ENCODE measurements at places on chromosomes 13 and 19.
A peak's percentile ranks its signal among the peaks of the same experiment; 100 is the strongest.

- peaks cover 30% of the 10 kb centered on the region for H3K27me3 ChIP-seq
- no peaks in the 10 kb centered on the region for H3K4me1 ChIP-seq
- no peak overlapping the region for H3K4me3 ChIP-seq
- DNase-seq: no peak
- H3K27ac ChIP-seq: no peak overlapping the region
Observed at GRCh38 chr19:39696387-39696786, 7.9 kb upstream of the LGALS14 start.

DNA sequence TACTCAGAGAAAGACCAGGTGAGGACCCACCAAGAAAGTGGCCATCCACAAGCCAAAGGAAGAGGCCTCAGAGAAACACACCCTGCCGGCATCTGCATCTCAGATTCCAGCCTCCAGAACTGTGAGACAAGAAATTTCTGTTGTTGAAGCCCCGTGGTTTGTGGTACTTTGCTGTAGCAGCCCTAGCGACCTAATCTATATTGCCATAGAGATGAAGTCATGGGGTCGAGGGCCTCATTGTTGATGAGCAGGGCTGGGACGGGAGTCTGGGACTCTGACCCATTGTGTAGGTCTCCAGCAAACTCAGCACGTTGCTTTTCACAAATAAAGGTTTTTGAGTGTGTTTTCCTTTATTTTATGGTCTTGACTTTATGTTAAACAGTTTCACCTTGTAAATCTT, 174.9 kb downstream of the TNFSF13B start:
- no peak overlapping the region for H3K27ac ChIP-seq
- H3K36me3 ChIP-seq: no peaks in the 10 kb centered on the region
- H3K4me1 ChIP-seq: no peaks in the 10 kb centered on the region
- H3K4me3 ChIP-seq: no peak overlapping the region
- DNase-seq: no peak

DNA sequence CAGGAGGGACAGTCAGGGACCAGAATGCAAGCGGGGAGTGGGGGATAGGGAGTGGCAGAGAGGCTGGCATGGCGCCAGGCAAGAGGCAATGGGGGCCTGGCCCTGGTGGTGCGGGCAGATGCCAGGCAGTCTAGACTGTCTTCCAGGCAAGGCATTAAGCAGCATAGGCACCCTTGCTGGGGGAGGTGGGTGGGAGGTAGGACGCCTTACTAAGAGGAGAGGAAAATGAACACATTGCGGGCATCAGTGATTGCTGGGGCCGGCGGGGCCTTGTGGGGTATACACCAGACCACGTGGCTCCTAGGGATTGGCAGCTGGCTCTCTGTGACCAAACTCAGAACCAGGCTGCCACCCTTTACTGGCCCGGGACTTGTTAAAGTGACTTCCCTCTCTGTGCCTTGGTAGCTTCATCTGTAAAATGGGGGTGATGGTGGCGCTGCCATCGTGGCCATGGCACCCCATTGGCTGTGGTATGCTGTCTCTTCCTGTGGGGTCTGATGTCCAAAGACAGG, 46.0 kb downstream of the DNM2 start:
- peaks cover 47% of the 10 kb centered on the region for H3K4me1 ChIP-seq
- peak overlapping the region; percentile 87 for H3K27ac ChIP-seq
- H3K4me3 ChIP-seq: peak overlapping the region; percentile 7
- no peaks in the 10 kb centered on the region for H3K27me3 ChIP-seq

DNA sequence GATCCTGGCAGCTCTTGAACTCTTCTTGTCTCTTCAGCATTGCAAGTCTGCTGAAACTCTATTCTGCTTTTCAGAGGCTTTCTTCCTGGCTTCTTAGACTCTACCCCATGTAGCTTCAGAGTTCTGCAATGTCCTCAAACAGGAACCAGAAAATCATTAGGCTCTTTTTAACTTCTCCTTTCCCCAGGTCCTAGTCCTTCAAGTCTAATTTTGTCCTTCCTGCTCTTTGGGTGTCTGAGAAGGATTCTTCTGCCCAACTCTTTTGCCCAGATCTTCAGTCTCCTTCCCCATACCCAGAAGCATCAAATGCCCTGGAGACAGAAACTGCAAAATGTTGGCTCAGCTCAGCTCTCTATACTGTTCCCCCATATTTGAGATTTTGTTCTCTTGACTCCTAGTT, 50.0 kb upstream of the CALM3 start:
- no peaks in the 10 kb centered on the region for H3K4me1 ChIP-seq
- DNase-seq: no peak
- H3K36me3 ChIP-seq: peaks cover 9% of the 10 kb centered on the region
- peaks cover 5% of the 10 kb centered on the region for H3K27me3 ChIP-seq

DNA sequence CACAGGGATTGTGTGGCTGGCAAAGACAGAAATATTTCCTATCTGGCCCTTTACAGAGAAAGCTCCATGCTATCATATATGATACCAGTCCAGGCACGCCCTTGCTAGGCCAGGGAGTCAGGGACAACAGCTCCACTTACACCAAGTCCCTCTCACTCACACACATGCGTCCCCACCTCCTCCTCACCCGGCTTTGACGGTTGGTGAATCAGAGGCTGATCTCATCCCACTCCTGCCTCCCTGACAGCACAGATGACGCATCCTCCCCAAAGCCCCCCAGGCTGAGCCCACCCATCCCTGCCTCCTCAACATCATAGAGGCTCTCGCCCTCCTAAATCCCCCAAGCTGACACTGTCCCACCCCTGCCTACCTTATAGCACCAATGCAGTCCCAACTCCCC, 62.7 kb downstream of the F2RL3 start:
- H3K27me3 ChIP-seq: peaks cover 28% of the 10 kb centered on the region
- peaks cover 2% of the 10 kb centered on the region for H3K4me1 ChIP-seq
- H3K4me3 ChIP-seq: no peak overlapping the region
- peaks cover 2% of the 10 kb centered on the region for H3K36me3 ChIP-seq

GRCh38 chr13:108360139-108360538, 90.6 kb downstream of the TNFSF13B start:
- H3K4me3 ChIP-seq: no peak overlapping the region
- H3K27ac ChIP-seq: no peak overlapping the region
- H3K27me3 ChIP-seq: peaks cover 2% of the 10 kb centered on the region
- H3K36me3 ChIP-seq: no peaks in the 10 kb centered on the region
- DNase-seq: no peak

DNA sequence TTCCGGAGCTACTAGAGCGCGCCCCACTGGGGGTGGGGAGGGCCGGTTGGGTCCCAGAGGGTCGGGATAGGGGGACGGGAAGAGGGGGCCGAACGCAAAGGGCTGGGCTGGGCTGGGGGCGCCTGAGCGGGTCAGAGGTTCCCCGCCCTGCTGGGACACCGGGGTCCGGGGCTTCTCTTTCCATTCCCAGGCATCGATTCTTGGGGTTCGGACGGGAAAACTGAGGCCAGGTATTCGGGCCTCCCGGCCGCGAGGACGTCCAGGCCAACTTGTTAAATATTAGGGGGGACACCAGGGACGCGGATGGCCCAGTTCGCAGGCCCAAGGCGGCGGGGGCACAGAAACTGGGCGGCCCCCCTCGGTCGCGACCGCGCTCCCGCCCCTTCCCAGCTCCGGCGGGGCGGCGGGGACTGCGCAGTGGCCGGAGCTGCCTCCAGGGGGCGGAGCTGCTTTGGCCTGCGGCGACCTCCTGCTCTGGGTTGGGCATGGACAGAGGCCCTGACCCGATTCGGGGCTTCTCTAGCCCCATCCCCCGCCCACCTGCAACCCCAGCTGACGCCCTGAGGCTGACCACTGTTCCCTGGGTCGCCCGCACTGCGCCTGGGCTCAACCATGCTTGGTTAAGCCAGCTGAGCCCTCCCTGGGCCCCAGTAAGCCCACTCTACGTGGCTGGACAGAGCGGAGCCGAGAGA, 1.2 kb upstream of the KLF16 start:
- no peaks in the 10 kb centered on the region for H3K27me3 ChIP-seq
- peak; percentile 79 for DNase-seq

DNA sequence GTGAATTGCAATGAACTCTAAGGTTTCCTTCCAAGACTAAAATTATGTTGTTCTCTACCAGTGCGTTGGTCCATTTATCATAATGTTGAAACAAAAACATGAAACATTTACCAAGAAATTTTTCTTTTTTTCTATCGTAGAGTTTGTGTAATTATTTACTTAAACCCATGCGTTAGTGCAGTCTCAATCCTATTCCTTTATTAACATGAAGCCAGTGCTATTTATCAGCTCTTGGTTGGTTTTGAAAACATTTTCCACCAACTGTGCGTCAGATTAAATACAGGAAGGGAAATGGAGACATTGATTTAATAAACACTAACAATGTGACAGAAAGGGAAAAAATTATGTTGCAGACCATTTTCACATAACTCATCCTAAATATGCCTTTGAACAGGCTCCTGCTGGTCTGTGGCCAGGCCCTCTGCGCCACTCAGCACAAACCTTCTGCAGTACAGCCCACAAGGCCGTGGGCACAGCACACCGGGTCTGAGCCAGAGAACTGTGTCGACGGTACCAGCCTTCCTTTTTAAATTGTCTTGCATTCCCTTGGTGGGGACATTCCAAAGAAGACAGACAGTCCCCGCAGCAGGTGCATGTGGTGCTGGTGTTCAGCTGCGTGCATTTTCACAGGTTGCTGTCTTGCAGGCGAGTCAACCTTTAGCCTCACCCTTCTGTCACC, 135.8 kb downstream of the SHISA2 start:
- H3K4me1 ChIP-seq: no peaks in the 10 kb centered on the region
- H3K4me3 ChIP-seq: no peak overlapping the region
- no peak for DNase-seq
- no peaks in the 10 kb centered on the region for H3K36me3 ChIP-seq

GRCh38 chr13:35785576-35786303, 309.3 kb upstream of the MAB21L1 start:
- no peak overlapping the region for H3K27ac ChIP-seq
- H3K27me3 ChIP-seq: peaks cover 2% of the 10 kb centered on the region
- no peak for DNase-seq
- H3K4me3 ChIP-seq: no peak overlapping the region
- H3K36me3 ChIP-seq: no peaks in the 10 kb centered on the region
- H3K4me1 ChIP-seq: no peaks in the 10 kb centered on the region

DNA sequence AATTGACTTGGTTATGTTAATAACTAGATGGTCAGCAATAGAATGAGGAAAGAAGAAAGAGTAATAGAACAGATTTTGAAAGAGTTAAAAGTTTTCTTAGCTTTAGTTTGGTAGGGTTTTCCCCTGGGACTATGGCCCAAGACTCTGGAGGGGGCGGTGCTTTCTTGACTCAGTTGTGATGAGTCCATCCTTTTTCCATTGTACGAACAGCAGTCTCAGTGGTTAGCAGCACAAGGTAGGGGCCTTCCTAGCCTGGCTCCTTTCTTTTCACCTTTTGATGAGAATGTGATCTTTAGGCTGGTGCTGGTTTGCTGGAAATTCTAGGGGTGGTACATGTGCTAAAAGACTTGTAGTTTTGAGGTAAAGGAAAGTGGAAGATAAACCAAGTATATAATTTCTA, 38.8 kb downstream of the ZNF506 start:
- H3K27ac ChIP-seq: no peak overlapping the region
- H3K4me3 ChIP-seq: no peak overlapping the region
- H3K4me1 ChIP-seq: peaks cover 21% of the 10 kb centered on the region
- no peaks in the 10 kb centered on the region for H3K27me3 ChIP-seq

DNA sequence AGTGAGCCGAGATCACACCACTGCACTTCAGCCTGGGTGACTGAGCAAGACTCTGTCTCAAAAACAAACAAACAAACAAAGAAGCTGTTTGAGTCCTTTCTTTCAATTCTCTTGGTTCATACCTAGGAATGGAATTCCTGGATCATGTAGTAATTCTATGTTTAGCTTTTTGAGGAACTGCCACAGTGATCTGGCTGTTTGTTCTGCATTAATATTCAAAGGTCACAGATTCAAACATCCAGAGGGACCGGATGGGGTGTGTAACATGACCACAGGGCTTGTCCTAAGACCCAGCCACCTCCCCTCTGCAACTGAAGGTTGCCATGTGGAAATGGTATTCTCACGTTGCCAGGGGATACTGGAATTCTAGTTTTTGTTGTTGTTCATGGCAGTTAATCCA, 10.2 kb downstream of the COLGALT1 start:
- H3K36me3 ChIP-seq: peaks cover 23% of the 10 kb centered on the region
- DNase-seq: no peak
- H3K4me1 ChIP-seq: peaks cover 5% of the 10 kb centered on the region

- H3K36me3 ChIP-seq: peaks cover 2% of the 10 kb centered on the region
- DNase-seq: no peak
- peaks cover 21% of the 10 kb centered on the region for H3K4me1 ChIP-seq
- H3K4me3 ChIP-seq: no peak overlapping the region
Observed at GRCh38 chr19:10881403-10882107, 10.2 kb downstream of the CARM1 start.

- no peaks in the 10 kb centered on the region for H3K27me3 ChIP-seq
- H3K36me3 ChIP-seq: no peaks in the 10 kb centered on the region
- no peak for DNase-seq
- no peaks in the 10 kb centered on the region for H3K4me1 ChIP-seq
Observed at GRCh38 chr13:93614776-93615175, 388.2 kb downstream of the GPC6 start.

- no peaks in the 10 kb centered on the region for H3K4me1 ChIP-seq
- H3K27me3 ChIP-seq: no peaks in the 10 kb centered on the region
- H3K4me3 ChIP-seq: no peak overlapping the region
Observed at GRCh38 chr13:67977066-67977465, 746.9 kb upstream of the PCDH9 start.

GRCh38 chr19:49133621-49134454, 14.5 kb downstream of the PPFIA3 start:
- H3K27ac ChIP-seq: no peak overlapping the region
- peaks cover 7% of the 10 kb centered on the region for H3K4me1 ChIP-seq
- H3K4me3 ChIP-seq: peak overlapping the region; percentile 21
- peaks cover 4% of the 10 kb centered on the region for H3K36me3 ChIP-seq

DNA sequence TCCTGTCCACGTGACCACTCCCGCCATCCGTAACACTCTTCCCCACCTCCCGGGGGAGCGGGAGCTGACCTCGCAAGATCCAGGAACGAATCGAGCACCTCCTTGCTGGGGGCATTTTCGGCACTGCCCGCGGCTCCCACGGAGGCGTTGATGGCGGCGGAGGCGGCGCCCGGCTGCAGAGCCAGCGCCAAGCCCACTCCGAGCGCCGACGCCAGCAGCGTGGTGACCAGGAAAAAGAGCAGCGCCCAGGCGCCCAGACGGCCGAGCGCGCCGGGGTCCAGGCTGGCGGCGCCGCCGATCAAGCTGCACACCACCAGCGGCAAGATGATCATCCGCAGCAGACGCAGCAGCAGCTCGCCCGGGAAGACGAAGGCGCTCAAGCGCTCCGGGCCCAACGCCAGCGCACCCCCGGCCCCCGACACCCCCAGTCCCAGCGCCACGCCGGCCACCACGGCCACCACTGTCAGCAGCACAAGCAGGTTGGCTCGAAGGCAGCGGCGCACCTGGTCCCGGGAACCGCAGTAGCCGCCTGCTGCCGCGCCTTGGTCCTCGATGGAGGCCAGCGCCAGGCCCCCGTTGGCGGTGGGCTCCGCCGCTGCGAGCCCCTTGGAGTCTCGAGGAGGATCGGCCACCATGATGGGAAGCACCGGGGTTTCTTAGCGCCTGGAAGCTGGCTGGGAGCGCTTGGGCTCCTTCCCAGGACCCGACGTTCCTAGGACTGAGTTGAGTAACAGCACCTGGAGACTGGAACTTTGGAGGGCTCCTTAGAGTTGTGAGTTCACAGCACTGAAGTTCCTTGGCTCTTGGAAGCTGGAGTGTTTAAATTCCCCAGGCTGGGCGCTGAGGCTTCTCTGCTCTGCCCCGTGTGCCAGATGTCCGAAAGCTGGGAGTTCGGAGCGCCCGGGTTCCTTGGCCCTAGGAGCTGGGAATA, 798 bp downstream of the SLC1A5 start:
- H3K4me3 ChIP-seq: peak overlapping the region; percentile 95
- peaks cover 6% of the 10 kb centered on the region for H3K36me3 ChIP-seq
- peaks cover 39% of the 10 kb centered on the region for H3K4me1 ChIP-seq
- H3K27ac ChIP-seq: peak overlapping the region; percentile 95
- peak; percentile 48 for DNase-seq
- H3K27me3 ChIP-seq: no peaks in the 10 kb centered on the region
